ENCODE measurements at places on chromosomes 12 and 14.

DNA sequence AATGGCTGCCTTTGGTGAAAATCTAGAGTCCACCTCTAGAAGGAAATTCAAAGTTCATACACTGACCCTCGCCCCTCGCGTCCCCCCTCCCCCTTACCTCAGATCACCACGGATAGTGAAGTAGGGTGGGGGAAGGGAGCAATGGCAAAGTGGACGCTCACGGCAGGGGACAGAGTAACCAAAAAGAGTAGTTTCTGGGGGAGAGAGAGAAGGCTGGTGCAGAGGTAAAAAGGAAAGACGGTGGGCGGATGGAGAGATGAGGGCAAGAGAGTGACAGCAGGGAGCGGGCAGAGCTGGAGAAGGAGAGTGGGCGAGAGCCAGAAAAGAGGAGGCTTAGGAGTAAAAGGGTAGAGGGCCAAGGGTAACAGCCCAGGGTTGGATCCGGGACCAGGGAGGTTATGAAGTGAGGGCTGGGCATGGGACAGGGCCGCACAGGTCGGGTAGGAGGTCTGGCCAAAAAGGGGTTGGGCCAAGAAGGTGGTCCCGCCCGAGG lies 423 bp downstream of the ALDH6A1 start:
- no peak for DNase-seq

DNA sequence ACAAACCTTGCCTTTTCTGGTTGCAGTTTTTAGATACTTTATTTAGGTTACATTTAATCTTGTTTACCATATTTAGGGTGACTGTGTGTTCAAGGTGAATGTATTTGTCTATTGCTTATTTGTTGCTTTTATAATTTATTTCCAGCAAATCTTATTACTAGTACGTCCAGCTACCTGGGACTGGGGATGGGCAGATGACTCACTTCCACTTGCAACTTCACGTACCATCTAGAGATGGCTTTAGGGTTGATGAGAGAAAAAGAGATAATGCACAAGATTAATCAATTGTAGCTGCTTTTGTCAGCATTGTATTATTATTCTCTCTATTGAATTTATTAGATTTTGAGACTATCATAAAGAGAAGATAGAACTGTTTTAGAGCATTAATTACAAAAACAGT lies 5.1 kb downstream of the MIPOL1 start:
- no peak for DNase-seq

DNA sequence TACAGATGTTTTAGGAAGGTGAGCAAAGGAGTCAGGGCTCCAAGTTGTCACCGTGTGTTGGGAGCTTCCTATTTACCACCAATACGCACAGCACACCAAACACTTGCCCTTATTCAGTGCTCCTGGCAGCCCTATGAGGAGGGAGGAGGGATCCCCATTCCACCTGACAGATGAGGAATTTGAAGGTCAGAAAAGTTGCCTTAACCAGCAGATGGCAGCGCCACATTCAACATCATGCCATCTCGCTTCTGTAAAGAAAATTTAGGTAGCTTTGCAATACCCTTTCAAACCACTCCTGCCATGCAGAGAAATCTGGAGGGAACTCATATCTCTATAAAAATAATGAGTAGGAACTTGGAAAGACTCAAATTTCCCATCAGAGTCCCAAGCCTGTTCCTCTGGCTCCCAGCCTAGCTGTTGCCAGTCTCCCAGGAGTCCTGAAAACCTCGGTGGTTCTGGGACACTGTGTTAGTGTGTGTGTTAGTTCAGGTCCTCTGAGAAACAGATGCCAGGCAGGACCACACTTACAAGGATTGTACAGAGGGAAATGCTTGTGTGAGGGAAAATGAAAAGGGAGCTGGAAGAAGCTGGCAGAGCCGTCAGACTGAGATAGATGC lies 410.5 kb downstream of the MED13L start:
- no peak for DNase-seq

GRCh38 chr14:68774771-68775613 lies 17.9 kb downstream of the ZFP36L1 start:
- no peak for DNase-seq

DNA sequence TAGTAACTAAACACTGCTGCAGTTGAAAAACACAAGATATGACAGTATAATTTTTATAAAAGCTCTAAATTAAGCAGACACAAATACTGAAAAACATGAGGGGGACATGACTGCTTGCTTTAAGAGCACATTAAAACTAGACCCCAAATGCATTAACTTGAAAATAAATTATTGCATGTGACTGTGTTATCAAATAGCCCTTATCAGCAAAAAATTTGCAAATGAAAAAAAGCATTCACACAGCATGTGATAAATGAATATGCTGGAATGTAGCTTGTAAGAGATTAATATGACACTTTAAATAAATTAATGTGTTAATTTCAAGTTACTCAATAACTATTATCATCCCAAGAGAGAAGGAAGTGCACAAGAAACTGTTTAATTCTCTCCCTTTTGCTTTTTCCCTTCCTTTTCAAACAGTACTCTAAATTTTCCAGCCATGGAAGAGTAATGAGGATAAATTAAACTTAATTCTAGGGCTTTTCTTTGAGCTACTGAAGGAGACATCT lies 1422.1 kb upstream of the FLRT2 start:
- DNase-seq: no peak

DNA sequence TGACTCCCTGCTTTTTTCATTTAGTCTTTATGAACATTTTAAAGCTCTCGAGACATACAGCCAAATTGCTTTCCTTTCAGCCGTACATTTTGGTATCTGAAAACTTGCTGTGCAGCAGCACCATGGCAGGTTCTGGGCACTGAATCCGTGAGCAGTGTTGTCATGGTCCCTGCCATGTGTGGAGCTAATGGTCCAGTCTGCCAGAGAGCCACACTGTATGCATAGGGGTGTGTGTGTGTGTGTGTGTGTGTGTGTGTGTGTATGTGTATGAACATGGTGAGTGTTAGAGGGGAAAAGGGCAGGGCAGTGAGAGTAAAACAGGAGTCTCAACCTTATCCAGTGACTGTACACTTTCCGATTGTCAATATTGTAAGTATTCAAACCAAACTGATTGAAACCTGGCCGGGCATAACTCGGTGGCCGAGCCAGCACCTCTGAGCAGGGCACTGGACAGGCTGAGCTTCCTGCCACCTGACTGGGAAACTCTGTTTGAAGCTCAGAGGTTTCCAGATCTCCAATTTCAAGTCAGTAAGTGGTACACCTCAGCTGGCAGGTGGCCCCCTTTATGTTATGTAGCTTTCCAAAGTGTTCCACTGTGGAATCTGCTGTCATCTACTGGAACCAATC lies 110.0 kb downstream of the ESR2 start:
- no peak for DNase-seq
